Smooth muscle cell of the brain vasculature (primary cell): ENCODE measurements at places on chromosomes 5 and 9.

DNA sequence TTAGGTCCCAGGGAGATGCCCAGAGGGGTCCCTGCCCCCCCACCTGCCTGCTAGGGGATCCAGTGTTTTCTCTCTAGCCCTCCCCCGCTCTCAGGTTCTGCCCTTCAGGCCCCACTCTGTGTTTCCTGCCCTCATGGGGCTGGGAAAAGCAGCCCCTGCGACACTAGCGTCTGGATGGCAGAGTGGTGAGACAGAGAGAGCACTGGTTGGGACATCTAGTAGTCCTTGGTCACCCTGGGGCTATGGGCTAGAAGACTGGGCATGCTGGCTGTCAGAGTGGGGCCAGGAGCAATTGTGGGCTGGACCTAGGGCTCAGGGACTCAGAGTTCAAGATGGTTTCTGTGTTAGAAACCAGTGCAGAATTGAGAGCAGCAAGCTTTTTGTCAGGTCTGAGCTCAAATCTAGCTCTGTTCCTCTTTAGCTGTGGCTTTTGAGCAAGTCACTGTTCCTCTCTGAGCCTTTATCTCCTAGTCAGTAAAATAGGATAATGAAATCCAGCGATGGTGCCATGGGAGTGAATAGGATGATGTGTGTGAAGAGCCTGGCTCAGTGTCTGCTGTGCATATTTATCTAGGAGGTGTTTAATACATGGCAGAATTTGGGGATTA is 39.0 kb downstream of the RGS3 start:
- DNase-seq = no peak

DNA sequence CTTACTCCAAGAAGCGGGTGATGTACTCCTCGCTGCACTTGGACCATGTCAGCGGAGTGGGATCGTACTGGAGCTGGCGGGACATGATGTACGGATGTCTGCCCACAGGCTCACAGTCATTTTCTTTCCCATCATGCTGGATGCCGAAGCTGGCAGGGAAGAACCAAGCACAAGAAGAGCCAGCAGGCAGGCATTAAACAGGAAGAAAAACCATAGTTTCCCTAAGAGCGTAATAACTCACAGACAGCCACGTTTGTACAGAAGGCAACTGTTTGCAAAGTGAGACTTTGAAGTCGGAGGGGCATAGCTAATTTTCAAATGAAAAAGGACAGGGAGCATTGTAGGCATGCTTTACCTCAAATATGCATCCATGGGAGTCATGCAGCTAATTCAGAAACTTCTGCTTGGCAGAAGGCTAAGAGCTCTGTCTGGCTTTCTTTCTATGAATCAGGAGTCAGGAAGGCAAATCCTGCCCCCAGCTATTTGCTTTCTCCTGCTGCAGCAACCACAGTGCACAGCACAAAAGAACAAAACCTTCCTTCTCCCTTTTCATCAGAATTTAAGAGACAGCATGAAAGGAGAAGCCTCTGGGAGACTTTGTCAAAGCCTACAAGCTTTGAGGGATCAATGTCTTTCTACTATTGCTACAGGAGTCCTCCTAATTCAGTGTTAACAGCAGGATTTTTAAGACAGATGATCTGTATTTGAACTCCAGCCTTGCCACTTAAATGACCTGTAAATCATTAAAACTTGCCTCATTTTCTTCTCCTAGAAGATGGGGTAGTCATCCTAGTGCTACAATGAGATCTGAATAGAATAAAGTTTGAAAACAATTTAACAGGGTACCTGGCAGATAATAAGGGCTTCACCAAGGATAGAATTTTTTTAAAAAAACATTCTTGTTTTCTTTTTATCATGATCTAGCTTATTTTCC is 209.1 kb downstream of the TARS1 start:
- DNase-seq = no peak

- no peak for DNase-seq
These were observed 52.1 kb downstream of the EPB41L4A start for GRCh38 chr5:112366987-112367386.

DNA sequence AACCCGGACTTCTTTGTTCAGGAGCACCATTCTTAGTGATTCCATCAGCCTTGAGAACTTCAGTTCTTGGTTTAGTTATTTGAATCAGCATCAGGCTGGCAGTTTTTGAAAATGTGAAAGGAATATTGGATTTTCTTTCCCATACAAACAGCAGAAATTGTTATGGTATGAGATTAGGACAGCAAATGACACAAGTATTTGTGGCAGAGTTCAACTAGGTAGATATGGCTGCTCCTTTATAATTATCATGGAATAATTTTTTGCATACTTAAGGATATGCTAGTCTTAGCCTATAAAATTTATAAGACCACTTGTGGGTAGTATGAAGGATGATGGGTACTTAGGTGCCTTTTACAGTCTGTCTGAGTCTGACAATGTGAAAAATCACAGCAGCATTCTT is 25.5 kb downstream of the ERAP2 start:
- no peak for DNase-seq

GRCh38 chr9:15936306-15936921 is 383.6 kb downstream of the CCDC171 start:
- DNase-seq = peak; percentile 33

DNA sequence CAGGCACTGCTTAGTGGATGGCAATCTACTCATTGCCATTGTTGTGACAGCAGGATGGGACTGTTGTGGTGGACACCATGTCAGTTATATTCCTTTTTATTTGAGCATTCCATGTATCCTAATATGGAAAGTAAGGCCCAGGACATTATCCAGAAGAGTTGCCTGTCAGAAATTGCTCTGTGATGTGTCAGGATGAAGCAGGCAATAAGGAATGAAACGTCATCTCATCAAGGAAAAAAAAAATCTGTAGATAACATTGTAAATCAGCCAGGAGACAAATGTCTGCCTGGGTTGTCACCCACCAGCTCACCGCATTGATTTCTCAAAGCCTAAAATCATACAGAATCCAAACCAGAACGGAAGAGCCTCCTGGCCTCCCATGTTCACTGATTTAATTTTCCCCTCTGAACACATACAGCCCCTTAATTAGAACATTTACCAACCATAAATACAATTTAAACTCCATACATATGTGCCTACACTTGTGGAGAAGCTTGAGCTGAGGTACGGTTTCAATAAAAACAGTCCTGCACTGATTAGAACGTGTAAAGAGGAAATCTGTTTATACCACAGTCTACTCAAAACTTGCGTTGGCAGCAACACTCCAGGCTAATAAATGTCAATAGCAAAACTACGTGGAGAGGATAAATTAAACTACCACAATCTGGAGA is 73.9 kb downstream of the FOXD1 start:
- DNase-seq = no peak

- no peak for DNase-seq
These were observed 19.9 kb upstream of the CDH6 start for GRCh38 chr5:31173614-31174013.

DNA sequence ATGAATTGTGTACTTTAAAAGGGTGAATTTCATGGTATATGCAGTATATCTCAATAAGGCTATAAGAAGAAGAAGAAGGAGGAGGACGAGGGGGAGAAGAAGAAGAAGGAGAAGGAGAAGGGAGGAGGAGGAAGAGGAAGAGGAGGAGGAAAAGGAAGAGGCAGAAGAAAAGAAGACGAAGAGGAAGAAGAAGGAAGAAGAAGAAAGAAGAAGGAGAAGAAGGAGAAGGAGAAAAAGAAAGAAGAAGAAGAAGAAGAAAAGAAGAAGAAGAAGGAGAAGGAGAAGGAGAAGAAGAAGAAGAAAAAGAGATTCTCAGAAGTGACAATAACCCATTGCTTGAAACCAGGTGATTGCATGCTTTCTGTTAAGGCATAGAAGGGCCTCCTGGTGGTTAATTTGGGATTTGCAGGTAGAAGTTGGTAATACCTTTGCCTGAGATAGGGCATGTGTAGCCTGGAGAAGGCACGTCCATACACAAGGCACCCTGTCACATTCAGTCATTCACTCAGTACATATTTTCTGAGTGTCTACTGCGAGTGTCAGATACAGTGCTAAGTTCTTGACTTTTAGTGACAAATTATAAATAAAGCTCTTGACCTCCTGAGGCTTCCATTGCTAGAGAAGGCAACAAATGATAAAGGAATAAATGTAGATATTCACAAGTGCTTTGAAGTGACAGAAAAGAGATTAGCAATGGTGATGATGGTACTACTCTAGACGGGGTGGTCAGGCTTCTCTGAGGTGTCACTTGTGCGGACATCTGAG is 231.3 kb downstream of the NPR3 start:
- no peak for DNase-seq

- DNase-seq = no peak
These were observed 25.8 kb upstream of the F2R start for GRCh38 chr5:76690037-76690679.

GRCh38 chr5:65203746-65204145 is 278.0 kb downstream of the ADAMTS6 start:
- DNase-seq = no peak

DNA sequence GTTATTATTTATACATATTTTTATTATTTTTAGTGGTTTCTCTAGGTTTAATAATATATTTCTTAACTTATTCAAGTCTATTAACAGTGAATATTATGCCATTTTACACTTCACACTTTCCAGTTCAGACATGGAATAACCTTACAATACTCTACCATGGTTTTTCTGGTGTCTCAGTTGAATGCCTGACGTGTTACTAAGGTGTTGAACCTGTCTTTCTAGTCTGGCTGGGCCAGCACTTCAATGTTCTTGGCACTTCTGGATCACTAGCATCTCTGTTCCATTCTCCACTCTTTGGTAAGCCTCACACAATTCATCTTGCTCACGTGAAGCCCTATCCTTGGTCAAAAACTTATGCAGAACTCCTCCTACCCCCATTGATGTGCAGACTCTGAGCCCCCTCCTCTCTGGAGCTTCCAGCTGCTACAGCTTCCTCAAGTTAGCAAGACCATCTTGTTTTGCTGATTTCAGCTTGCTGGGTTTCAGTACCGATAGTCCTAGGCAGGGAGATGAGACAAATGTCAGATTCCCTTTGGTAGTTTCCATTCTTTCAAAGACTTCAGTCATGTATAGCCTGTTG is 243.1 kb downstream of the FBXO4 start:
- no peak for DNase-seq

- peak; percentile 47 for DNase-seq
These were observed 196.2 kb downstream of the DTWD2 start for GRCh38 chr5:118791926-118792734.
